ENCODE measurements at places on chromosomes 7 and 10.

- no peak overlapping the region for H3K27ac ChIP-seq
- no peak overlapping the region for H3K4me3 ChIP-seq
- peak; percentile 6 for DNase-seq
- no peaks in the 10 kb centered on the region for H3K36me3 ChIP-seq
- H3K4me1 ChIP-seq: no peaks in the 10 kb centered on the region
Measured at GRCh38 chr10:131701131-131701947, 199.5 kb upstream of the PPP2R2D start.

DNA sequence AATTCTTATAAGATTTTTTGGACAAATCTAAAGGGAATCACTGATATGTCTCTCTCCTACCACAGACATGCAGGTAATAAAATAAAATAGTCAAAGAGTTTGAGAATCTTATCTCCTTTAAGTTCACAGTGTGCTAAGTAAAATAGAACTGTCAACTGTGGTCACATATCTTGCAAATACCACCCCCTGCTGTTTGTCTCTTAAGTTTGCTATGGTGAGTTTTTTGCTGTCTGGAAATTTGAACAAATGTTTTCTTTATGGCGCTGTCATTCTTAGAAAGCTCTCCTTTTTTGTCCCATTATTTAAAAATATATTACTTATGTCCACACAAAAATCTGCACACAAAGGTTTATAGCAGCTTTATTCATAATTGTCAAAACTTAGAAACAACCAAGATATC lies 19.6 kb downstream of the GIMAP5 start:
- no peak overlapping the region for H3K27ac ChIP-seq
- H3K4me1 ChIP-seq: no peaks in the 10 kb centered on the region
- no peak for DNase-seq
- H3K4me3 ChIP-seq: no peak overlapping the region
- no peaks in the 10 kb centered on the region for H3K36me3 ChIP-seq

GRCh38 chr10:63644418-63645142 lies 123.4 kb downstream of the REEP3 start:
- H3K27ac ChIP-seq: no peak overlapping the region
- no peak overlapping the region for H3K4me3 ChIP-seq
- no peaks in the 10 kb centered on the region for H3K27me3 ChIP-seq
- H3K4me1 ChIP-seq: no peaks in the 10 kb centered on the region

DNA sequence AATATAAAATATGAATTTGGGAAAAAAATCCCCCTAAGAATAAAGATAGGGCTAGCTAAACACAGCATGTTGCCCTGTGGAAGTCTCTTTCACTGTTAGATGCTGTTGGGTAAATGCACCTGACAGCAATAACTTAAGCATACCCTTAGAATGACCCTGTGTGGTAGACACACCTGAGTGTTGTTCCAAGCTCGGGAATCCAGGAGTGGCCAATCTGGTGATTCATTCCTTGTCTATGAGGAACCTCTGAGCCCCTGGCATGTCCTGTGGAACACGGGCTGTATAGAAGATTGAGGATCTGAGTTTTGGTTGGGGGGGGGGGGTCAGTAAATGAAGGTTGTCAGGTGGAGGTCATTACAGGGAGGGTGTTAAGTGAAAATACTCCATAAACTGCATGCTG lies 730.0 kb upstream of the IGFBP3 start:
- no peak for DNase-seq
- H3K4me3 ChIP-seq: no peak overlapping the region
- H3K27me3 ChIP-seq: no peaks in the 10 kb centered on the region
- peaks cover 2% of the 10 kb centered on the region for H3K36me3 ChIP-seq
- H3K27ac ChIP-seq: no peak overlapping the region
- H3K4me1 ChIP-seq: peaks cover 6% of the 10 kb centered on the region

All from progenitor cell of endocrine pancreas (in vitro differentiated cells).